ENCODE measurements at places on chromosomes 3 and 15. TPM values are rescaled to one million over a fixed set of nuclear protein-coding genes. Genes with fewer than 3 reads are reported as not detected.

KIF23 gene
- total RNA-seq, result 64.7 TPM

DNA sequence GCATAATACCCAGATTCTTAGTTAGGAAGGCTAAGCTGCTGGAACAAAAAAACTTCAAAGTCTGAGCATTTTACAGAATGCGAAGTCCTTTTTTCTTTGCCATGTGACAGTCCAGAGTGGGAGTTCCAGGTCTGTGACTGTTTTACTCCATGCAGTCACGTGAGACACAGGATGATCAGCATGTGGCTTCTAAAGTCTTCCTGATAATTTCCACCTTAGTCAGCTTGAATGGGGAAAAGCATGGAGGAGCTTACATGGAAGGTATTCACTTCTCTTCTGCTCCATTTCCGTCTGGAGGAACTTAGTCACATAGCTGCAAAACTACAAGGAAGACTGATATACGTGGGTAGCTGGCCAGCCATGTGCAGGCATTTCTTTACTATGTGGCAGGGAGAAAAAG, 1.7 kb downstream of the SNTN start:
- H3K27me3 ChIP-seq, result no peaks in the 10 kb centered on the region
- no peak overlapping the region for H3K27ac ChIP-seq
- no peak overlapping the region for H3K4me3 ChIP-seq
- no peaks in the 10 kb centered on the region for H3K4me1 ChIP-seq

- no peaks in the 10 kb centered on the region for H3K27me3 ChIP-seq
- H3K4me3 ChIP-seq, result no peak overlapping the region
- no peaks in the 10 kb centered on the region for H3K4me1 ChIP-seq
- no peaks in the 10 kb centered on the region for H3K36me3 ChIP-seq
Measured at GRCh38 chr3:190556351-190556750, 42.5 kb downstream of the IL1RAP start.

GRCh38 chr3:149011676-149012075, 20.3 kb downstream of the GYG1 start:
- no peak overlapping the region for H3K27ac ChIP-seq
- DNase-seq, result no peak
- H3K27me3 ChIP-seq, result no peaks in the 10 kb centered on the region
- peaks cover 8% of the 10 kb centered on the region for H3K36me3 ChIP-seq

DNA sequence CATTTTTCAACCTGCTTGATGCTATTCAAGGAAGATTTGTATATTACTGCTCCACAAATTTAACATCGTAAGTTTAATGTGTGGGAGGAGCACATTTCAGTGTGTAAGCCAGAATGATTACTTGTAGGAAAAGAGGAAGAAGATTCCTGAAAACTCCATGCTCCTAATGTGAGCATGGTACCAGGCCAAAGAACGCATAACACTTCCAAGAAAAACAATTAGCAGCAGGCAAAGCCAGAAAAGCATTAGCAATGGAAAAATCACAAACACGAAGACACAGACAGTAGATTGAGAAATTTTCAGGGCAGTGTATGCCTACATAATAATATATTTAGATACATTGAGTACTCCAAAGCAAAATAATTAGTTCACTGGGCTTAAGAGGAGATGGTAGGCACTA, 96.6 kb upstream of the CBLB start:
- no peak overlapping the region for H3K4me3 ChIP-seq
- H3K27me3 ChIP-seq, result no peaks in the 10 kb centered on the region
- no peak overlapping the region for H3K27ac ChIP-seq
- H3K4me1 ChIP-seq, result no peaks in the 10 kb centered on the region

LMOD3 gene
- not detected for total RNA-seq

DNA sequence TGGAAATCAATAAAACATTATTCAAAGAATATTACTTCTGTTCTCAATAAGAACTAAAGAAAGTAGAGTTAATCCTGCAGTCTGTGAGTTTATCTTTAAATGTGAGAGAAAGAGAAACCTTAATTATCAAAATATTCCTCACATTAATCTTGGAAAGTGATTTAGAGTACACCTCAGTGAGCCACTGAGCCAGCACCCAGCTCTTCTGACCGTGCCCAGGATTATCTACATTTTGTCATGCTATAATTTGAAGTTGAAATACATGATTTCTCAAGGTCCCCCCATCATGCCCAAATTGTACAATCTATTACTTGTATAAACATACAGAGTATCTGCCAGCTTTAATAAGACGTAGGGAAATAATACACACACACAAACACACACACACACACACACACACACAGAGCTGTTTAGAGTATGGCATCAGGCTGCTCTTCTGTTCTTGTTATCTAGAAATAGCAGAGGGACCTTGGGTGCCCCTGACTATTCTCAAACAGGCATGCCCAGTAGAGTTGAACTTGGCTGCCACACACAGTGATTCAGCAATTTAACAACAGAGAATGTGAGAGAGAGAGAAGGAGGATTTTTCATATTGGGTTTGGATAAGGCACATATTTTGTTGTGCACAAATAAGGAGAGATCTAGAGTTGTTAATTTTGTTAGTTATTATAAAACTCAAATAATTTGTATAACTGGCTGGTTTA, 74.4 kb downstream of the P2RY1 start:
- H3K36me3 ChIP-seq, result no peaks in the 10 kb centered on the region
- no peak overlapping the region for H3K4me3 ChIP-seq
- DNase-seq, result peak; percentile 71
- no peaks in the 10 kb centered on the region for H3K4me1 ChIP-seq

PTPRG gene
- total RNA-seq, result 37.5 TPM

ANKRD34C gene
- total RNA-seq, result not detected

- no peaks in the 10 kb centered on the region for H3K36me3 ChIP-seq
- no peak overlapping the region for H3K4me3 ChIP-seq
- no peaks in the 10 kb centered on the region for H3K27me3 ChIP-seq
Measured at GRCh38 chr15:41891946-41892345, 1.9 kb downstream of the SPTBN5 start.

DNA sequence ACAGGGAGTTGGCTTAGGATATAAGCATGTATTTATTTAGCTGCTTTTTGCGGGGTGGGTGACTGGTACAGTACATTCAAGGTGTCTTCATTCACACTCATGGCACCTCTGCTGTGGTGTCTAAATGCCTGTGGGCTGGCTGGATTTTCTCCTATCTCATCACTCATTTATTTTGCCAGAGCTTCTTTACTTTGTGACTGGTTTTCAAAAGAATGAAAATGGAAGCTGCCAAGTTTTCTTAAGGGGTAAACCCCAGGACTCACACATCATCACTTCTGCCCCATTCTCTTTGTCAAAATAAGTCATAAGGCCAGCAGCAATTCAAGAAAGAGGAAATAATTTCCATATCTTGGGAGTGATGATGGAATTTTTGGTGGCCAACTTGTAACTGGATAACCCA, 493.4 kb upstream of the ALCAM start:
- peak; percentile 22 for DNase-seq
- no peaks in the 10 kb centered on the region for H3K4me1 ChIP-seq
- H3K27me3 ChIP-seq, result no peaks in the 10 kb centered on the region
- H3K4me3 ChIP-seq, result no peak overlapping the region

DNA sequence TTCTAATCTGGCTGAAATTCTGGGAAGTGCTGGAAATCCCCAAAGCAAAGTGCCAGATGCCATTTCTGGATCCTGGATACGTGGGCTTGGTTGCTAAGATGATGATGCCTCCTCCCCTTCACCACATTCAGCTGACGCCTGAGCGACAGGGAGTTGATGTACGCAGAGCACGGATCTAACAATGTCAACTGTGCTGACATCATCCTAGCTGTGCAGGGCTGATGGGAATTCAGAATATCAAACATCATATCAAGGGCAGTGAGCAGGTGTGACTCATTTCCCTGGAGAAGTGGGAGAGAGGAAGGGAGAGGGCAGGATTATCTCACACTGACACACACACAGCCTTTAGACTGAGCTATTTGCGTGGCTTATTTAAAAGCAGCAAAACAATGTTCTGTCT, 92.6 kb upstream of the ZBTB20 start:
- peak overlapping the region; percentile 70 for H3K27ac ChIP-seq
- no peak overlapping the region for H3K4me3 ChIP-seq
- peak; percentile 99 for DNase-seq
- no peaks in the 10 kb centered on the region for H3K27me3 ChIP-seq
- no peaks in the 10 kb centered on the region for H3K36me3 ChIP-seq
- peaks cover 20% of the 10 kb centered on the region for H3K4me1 ChIP-seq

DNA sequence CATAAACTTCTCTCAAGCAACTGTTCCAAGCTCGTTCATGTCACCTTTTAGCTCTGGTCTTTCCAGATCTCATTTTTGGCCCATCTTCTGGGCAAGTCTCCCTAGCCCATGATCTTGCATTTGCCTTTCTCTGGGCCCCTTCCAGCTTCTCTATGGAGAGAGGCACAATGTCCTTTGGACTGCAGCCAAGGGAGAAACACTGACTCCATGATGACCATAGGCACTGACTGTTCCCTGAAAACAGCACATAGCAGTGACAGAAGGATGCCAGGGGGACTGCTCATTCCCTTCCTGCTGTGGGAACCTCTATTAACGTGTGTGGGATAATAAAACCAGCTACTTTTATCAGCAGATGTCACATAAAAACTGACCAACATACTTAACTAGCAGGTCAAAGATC, 60.3 kb downstream of the STRIT1 start:
- H3K4me1 ChIP-seq, result no peaks in the 10 kb centered on the region
- no peak overlapping the region for H3K27ac ChIP-seq
- no peaks in the 10 kb centered on the region for H3K27me3 ChIP-seq
- H3K4me3 ChIP-seq, result no peak overlapping the region

GRCh38 chr3:87621667-87622066, 345.3 kb upstream of the POU1F1 start:
- H3K4me3 ChIP-seq, result no peak overlapping the region
- H3K27ac ChIP-seq, result no peak overlapping the region
- no peaks in the 10 kb centered on the region for H3K27me3 ChIP-seq

DNA sequence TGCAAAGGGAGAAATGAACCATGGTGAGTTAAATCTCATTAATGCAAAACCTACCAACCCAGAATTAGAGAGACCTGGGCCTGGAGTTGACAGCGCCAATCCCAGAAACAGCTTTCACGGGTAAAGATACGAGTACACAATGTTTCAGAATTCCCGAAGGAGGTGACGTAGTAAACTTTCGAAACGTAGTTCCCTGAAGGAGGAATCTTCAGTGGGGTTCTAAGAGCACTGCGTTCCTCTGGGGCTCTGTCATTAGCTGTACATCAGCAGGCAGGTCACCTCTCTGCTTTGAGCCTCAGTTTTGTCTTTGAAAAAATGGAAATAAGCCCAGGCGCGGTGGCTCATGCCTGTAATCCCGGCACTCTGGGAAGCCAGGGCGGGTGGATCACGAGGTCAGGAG, 152.3 kb downstream of the XXYLT1 start:
- H3K4me3 ChIP-seq, result no peak overlapping the region
- H3K27ac ChIP-seq, result peak overlapping the region; percentile 87
- no peak for DNase-seq
- H3K36me3 ChIP-seq, result no peaks in the 10 kb centered on the region
- H3K4me1 ChIP-seq, result peaks cover 49% of the 10 kb centered on the region
- no peaks in the 10 kb centered on the region for H3K27me3 ChIP-seq

ST3GAL6 gene
- total RNA-seq, result 17.7 TPM

- no peak overlapping the region for H3K4me3 ChIP-seq
- no peak overlapping the region for H3K27ac ChIP-seq
- no peaks in the 10 kb centered on the region for H3K27me3 ChIP-seq
- H3K4me1 ChIP-seq, result no peaks in the 10 kb centered on the region
- no peak for DNase-seq
Measured at GRCh38 chr3:4795905-4796304, 183.3 kb upstream of the BHLHE40 start.

GRCh38 chr3:35946121-35946853, 307.0 kb downstream of the ARPP21 start:
- peaks cover 10% of the 10 kb centered on the region for H3K4me1 ChIP-seq
- H3K27me3 ChIP-seq, result peaks cover 5% of the 10 kb centered on the region
- DNase-seq, result peak; percentile 59
- no peaks in the 10 kb centered on the region for H3K36me3 ChIP-seq
- H3K4me3 ChIP-seq, result no peak overlapping the region
- no peak overlapping the region for H3K27ac ChIP-seq
